ENCODE measurements at places on chromosomes 6 and 20. TPM values are rescaled to one million over a fixed set of nuclear protein-coding genes. Genes with fewer than 3 reads are reported as not detected.

DNA sequence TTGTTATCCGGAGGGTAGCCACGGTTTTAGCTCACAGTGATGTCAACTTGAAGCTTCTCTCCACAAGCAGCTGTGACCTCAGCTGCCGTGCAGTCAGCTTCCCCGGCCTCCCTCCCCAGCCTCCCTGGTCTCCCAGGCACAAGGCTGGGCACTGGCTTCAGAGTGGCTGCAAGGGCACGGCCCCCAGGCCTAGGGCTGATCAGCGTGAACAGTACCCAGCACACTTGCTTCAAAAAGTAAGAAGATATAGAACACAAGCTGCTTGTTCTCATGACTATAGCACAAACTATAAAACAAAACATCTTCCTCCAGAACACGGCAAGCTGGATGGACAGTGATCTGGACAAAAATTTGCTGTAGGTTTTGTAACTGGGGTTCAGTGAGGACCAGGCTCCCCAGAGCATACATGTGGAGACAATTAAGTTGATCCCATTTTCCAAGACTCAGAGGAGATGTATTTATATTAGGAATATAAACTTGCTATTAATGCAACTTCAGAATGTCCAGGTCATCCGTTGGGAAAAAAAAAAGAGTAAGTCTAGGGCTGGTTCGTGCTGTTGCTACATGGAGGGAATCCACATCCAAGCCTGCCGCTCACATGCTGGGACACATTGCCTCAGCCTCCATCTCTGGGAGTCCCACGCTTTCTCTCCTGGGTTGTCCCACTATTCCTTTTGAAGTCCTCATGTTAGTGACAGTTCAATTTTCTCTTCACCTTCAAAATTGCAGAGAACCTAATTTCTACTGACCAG is 199.4 kb upstream of the THBS2 start:
- no peak for DNase-seq

DNA sequence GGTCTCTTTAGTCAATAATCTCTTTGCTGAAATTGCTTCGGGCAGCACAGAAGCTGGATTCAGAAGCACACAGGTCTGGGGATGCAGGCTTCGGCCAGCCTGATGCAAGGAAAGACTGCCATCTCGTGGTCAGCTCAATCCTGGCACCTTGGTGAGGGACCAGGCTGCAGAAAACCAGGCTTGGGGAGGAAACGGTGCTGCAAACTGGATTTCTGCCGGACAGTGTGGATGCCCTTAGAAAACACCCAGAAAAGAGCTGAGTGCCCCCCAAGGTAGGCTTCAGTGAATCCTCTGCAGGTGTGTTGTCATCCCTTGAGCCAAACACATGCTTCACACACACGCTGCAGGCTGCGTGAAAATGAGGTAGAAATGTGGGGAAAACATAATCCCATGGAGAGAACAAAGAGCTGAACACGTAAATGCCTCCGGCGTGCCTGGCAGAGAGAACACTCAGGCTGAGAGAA is 89.8 kb upstream of the PAX1 start:
- peak; percentile 4 for DNase-seq

GRCh38 chr6:146999766-147000165 is 204.5 kb upstream of the STXBP5 start:
- no peak for DNase-seq

GRCh38 chr6:110255211-110255750 is 75.1 kb downstream of the CDC40 start:
- DNase-seq, result no peak

DNA sequence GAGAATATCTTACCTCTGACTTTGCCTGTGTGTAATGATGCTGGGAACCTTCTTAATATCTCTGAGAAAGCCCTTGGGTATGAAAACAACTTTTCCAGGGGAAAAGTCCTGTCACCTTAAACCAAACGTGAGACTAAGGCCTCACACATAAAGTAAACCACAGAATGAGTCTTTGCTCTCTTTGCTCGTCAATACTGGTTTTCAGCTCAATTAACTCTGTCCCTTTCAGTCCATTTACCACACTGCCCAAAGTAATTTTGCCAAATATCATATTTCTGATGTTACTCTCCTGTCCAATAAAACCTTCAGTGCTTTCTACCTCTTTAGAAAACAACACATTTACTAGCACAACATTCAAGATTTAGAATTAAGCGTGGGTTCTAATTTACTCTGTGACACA is 100.5 kb upstream of the HMGCLL1 start:
- DNase-seq, result peak; percentile 30

DNA sequence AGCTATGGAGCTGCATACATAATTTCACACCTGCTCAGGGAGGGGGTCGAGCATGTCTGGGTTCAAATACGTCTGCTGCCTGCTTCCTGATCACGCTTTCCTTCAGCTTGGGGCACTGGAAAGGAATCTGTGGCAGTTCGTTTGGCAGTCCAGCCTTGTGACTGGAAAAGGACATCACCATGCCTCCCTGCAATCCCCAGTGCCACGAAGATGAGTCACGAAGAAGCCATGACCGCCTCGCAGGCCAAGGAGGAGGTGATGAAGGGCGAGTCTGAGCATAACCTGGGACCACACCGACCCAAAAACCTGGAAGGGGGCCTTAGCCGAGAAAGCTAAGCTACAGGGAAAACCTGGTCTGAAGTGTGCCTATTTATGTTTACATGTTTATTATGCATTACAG is 13.1 kb downstream of the JAG1 start:
- no peak for DNase-seq

DNA sequence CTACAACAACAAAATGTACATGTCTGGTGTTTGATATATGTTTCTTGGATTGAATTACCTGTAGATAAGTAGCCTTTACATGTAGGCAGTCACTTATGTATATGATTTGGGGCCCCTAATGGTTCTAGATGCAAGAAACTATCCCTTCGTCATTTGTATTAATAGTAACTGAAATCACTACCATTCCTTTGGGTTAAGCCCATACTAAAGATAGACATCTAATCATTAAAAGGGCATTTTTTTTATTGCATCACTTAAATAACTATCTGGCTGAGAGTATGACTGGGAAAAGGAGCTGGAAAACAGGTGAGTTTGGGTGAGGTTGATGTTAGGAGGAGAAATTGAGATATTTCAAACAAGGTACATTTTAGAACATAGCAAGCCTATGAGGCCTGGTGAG is 213.5 kb upstream of the PLN start:
- DNase-seq, result no peak

GRCh38 chr20:35551503-35551902 is 9.6 kb downstream of the ERGIC3 start:
- DNase-seq, result peak; percentile 8

GRCh38 chr6:87932361-87932760 is 115.3 kb upstream of the SPACA1 start:
- DNase-seq, result no peak

DNA sequence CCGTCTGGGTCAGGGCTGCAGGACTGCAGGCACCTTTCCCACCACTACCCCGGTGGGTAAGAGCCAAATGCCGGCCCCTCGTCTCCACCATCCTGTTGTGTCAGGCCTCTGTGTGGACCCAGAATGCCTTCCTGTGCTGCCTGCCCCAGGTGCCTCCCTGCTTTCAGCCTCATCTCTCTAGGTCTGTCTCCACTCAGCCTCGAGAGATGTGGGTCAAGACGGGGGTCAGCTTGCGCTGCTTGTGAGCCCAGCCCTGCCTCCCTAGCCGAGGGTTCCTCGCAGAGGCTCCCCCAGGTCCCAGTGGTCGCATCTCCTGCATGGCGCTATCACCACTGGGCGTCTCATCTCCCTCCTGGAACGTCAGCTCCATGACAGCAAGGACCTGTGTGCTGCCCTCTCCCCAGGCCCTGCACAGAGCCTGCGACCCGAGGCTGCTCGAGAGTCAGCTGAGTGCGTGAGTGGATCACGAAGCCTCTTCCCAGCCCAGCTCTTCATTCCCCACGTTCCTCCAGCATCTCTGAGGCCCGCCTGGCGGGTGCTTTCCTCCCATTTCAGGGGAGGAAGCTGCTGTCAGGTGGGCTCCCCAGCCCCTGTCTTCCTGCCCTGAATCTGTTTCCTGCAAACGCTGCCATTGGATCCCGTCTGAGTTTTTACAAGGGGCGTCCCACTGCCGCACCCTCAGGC is 38.7 kb upstream of the ZBP1 start:
- no peak for DNase-seq

DNA sequence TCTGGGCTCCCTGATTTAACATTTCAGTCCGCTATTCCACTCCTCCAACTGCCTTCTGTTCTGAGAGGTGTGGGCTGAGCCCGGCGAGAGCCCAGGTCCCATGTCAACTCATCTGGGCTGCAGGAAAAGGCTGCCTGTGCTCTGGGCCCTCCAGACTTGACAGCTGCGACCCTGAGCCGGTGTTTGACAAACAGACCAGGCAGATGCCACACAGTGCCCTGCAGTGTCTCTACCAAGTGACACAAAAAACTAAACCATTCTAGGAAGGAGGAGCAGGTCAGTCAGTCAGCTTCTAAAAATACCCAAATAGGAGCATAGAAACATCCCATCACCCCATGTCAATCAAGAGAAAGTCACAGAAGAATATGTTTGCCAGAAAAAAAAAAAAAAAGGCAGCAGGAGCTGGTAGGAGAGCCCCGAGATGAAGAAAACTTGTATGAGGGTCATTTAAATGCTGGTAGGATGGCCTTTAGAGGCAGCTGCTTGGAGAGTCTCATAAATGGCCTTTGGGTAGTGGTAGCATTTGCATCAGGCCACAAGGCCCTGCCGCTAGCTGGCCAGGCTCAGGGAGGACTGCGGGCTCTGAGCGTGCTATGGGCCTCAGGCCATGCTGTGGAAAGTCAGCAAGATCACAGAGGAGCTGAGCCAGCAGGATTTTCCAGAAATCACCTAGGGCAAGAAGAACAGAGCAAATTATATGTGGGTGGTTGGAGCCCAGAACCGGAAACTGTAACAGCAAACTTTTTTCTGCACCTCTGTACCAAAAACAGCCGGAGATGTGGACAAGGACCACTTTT is 36.6 kb upstream of the GFOD1 start:
- DNase-seq, result no peak

NR2E1 gene
- not detected for total RNA-seq

MUC21 gene
- total RNA-seq, result not detected
